Stimulated activated CD4-positive, alpha-beta T cell treated with anti-CD3 and anti-CD28 coated beads, Interleukin-1b, Interleukin-23, amount 100 ng/mL, for 1 hour (primary cell): ENCODE measurements at places on chromosomes 7 and 10.

DNA sequence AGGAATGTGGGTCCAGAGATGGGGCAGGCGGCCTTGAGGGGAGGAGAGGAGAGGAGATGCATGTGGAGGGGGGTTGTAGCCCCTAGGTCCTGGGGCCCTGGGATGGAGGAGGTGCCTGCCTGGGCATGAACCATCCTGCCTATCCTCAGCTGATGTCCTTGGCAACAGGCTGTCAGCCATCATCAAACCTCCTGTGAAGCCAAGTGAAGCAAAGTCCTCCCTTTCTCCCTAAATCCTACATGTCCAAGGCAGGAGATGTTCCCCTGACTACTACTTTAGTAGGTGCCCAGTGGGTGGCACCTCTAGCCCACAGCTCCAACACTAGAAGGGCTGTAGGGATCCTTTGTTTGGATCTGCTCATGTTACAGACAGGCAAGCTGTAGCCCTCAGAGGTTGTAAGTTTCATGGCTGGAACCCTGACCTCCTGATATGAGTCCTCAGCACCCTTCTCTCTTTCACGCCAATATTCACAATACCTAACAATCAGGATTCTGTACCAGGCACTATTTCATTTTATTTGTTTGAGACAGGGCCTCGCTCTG, 66.6 kb upstream of the SYPL1 start:
- DNase-seq: no peak

GRCh38 chr10:3525832-3526449, 259.1 kb downstream of the KLF6 start:
- DNase-seq: no peak

GRCh38 chr10:122307669-122308416, 36.7 kb downstream of the BTBD16 start:
- no peak for DNase-seq

- no peak for DNase-seq
Observed at GRCh38 chr7:158264881-158265742, 322.5 kb downstream of the PTPRN2 start.

DNA sequence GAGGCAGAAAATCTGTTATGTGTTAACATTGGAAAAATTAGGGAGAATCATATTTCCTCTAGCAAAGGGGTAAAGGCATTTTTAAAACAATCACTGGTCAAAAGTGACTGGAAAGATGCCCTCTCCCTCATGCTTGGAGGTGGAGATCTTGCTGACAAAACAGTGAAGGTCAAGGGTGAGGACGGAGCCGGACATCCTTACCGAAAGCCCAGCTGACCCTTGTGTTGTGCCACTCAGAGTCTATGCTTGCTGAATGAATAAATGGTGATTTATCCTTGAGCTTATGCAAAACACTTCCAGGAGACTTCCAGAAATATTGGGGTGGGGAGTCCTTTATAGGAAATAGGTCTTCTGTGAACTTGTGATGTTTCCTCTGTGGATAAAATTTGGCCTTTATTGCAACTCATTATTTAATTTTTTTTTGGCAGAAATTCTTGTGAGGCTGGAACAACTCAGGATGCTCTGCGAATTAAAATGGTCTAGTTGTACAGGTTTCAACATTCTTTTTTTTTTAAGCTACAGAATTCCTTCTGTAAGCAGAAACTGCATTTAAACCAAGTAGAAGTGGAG, 28.3 kb upstream of the ELMO1 start:
- no peak for DNase-seq

GRCh38 chr7:79877874-79878465, 256.7 kb upstream of the GNAI1 start:
- no peak for DNase-seq

DNA sequence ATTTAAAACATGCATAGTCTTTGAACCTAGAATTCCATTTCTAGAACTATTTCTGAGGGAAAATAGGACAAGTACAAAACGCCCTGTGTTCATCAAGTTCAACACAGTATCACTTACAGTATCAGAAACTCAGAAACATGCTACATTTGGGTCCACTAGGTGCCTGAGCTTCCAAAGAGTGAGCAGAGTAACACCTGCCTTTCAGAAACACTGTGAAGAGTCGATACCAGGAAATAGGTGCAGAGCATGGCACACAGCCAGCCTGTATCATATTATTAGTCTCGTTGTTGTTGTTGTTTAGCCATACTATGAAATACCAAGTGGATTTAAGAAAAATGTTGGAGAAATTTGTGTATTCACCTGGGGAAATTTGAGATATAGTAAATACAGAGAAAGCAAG, 392.1 kb upstream of the MGMT start:
- no peak for DNase-seq

- no peak for DNase-seq
Observed at GRCh38 chr7:80772347-80772993, 134.0 kb downstream of the CD36 start.

DNA sequence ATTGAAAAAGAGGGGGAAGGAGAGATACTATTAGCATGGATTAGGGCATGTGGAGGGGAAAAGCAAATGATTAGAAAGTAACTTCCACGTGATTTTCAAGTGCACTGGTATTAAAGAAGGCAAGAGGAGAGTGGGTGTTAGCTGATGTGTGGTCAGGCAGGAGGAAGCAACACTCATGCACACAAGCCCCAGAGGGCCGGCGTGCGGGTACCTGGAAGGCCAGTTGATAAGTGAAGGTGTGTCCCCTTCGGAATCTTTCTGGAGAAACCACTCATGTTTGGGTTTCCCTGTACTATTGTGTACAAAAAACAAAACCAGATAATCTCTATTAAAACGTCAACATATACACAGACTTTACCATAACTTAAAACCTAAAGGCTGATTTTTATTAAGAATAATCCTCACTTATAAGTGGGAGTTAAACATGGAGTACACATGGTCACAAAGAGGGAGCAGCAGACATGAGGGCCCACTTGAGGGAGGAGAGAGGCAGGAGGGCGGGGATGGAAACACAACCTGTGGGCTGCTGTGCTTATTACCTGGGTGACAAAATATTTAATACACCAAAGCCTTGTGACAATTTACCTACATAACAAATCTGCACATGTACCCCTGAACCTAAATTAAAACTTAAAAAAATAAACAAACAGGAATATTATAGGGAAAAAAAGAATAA, 98.9 kb downstream of the SVIL start:
- DNase-seq: no peak

GRCh38 chr7:51014811-51015210, 232.1 kb upstream of the GRB10 start:
- DNase-seq: no peak

DNA sequence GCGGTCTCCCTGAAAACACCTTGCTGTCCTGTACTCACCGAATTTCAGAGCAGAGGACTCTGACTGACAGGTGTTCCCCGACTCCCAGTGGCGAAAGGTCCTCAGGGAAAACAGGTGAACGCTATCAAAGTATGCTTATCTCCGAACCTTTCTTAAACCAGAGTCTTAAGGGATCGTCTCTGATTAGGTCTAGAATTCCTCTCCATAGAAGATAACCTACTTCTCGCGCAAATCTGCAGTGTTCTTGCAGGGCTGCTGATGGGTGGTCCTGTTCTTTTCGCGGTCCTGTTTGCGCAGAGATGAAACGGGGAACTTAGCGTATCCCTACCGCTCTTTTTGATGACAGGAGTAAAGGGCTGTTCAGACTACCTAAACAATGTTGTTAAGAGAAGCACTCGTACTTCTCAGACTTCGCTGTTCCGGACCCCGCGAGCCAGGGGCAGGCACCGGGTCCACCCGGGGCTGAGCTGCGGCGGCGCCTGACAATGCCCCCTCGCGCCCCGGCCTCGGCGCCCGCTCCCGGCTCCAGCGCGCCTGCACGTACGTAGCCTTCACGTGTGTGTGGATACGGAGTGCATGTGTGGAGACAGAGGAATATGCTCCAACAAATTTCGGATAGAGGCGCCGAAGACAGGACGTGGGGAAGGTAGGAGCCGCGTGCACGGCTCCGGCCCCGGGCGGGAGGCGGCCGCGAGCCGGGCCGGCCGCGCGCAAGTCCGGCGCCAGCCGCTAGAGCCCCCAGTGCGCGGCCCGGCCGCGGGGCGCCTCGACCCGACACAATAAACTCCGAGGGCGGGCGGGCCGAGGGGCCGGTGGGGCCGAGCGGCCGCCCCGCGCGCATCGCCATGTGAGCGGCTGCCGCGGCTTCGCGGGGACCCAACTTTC, 766 bp upstream of the ZMYND11 start:
- peak; percentile 13 for DNase-seq

DNA sequence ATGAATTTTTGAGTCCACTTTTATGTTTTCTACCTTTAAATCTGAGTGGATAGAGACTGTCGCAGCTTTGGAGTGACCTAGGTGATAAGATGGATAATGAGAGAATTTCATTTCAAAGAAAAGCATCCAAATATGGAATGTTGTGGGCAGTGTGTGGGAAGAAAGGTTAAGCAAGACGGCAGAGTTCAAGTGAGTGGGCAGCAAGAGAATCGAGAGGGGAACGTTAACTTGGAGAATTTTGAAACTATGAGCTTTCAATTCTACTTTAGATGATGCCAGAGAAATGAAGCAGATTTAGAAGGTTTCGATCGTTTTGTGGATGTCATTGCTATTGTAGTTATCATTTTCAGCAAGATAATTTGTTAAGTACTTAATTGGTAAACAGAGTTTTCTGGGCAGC, 73.0 kb downstream of the XRCC2 start:
- no peak for DNase-seq

- DNase-seq: no peak
Observed at GRCh38 chr7:77532247-77532646, 4.8 kb upstream of the PTPN12 start.

DNA sequence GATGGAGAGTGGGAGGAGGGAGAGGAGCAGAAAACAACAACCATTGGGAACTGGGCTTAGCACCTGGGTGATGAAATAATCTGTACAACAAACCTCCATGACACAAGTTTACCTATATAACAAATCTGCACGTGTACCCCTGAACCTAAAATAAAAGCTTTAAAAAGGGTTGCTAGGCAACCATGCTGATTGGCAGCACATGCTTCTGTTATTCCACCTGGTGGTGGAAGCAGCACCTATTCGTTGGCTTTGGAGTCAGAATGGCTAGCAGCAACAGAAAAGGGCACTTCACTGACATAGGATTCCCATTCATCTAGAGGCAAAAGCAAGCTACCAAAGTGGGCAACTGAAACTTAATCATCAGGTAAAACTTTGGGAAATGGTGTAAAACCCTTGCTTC, 57.1 kb downstream of the RELN start:
- no peak for DNase-seq

- DNase-seq: no peak
Observed at GRCh38 chr7:47441796-47442604, 139.9 kb downstream of the TNS3 start.

- no peak for DNase-seq
Observed at GRCh38 chr7:29861884-29862283, 55.6 kb downstream of the WIPF3 start.

DNA sequence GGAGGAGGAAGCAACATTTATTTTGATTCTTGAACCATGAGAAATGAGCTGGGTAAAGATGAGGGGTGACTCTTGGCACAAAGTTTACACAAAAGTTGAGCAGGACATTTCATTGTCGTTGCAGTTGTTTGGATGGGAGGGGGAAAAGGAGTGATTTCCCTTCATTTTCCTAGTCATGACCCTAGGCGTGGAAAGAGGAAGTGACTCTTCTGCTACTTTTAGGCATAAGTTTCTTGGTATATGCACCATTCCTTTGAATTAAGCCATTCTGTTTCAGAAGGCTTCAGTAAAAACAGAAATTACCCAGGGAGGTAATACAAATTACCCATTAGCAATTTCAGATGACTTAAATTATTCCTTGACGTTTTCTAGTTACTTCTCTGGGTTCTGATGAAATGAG, 113.9 kb upstream of the FAM171A1 start:
- DNase-seq: no peak

DNA sequence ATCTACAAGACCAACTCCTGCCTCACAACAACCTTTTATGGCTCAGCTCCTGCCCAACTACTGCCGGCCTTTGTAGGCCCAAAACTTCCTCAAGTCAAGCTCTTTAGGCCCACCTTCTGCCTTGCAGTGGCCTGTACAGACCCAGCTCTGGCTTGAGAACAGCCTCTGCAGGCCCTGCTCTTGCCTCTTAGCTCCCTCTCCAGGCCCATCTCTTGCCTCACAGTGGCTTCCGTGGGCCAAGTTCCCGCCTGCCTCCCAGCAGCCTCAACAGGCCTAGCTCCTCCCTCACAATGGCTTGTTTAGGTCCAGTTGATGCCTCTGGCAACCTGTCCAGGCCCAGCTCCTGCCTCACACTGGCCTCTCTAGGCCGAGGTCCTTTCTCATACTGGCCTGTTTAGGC, 32.4 kb upstream of the VKORC1L1 start:
- no peak for DNase-seq

DNA sequence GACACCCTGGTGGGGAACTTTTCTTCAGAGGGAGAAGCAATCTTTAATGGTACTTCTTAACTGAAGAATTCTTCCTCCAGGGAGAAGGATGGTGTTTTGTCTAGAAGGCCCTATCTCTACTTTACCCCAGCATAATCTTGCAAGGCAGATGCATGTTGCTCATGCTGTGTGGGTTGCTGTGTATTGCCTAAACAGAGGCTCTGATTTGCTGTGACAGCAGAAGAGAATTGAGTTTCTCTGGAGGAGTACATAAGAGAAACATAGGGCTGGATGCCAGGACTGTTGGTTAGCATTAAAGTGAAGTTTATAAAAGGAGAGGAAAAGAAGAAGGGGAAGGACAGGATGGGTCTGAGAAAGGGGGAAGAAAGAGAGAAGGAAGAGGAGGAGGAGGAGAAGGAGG, 248.1 kb upstream of the HPS1 start:
- no peak for DNase-seq

DNA sequence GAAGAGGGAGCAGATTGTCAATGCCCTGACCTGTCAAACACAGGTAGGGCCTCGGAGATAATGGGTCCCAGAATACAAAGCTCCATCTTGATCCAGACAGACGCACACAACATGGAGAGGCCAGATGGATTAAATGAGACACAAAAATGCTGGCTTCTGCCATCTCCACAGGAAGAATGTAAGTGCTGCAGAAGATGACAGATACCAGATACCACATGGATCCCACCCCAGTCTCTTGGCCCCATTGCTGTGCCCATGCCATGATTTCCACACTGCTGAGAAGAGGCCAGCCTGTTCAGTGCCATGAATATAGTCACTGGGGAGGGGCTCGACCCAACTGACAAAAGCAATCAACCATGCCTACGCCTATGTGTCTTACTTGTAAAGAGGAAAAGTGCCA, 487.9 kb downstream of the PARD3 start:
- no peak for DNase-seq

- DNase-seq: no peak
Observed at GRCh38 chr10:101304316-101304715, 49.6 kb upstream of the BTRC start.

DNA sequence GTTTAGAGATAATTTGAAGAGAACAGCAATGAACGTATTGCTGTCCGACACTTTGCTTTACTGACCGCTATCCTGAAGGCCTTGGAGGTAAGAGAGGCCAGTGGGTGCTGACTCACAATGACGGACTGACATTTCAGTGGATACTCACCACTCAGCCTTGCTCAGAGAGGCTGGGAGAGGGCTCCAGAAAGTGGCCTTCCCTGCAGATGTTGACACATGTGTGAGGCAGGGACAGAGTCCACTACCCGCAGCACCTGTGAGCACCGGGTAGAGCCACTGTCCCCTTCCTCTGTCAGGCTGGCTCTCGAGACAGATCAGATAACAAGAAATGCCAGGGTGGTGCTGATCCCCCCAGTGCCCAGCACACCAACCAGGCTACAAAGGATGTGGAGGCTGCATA, 75.0 kb downstream of the GPR26 start:
- no peak for DNase-seq

- DNase-seq: no peak
Observed at GRCh38 chr10:34702982-34703381, 112.1 kb downstream of the PARD3 start.
